Activated T-cell treated with anti-CD3 and anti-CD28 coated beads for 1 hour (primary cell): ENCODE measurements at places on chromosomes 5 and 9.

GRCh38 chr9:123395689-123396511 is 39.9 kb downstream of the CRB2 start:
- DNase-seq: no peak

DNA sequence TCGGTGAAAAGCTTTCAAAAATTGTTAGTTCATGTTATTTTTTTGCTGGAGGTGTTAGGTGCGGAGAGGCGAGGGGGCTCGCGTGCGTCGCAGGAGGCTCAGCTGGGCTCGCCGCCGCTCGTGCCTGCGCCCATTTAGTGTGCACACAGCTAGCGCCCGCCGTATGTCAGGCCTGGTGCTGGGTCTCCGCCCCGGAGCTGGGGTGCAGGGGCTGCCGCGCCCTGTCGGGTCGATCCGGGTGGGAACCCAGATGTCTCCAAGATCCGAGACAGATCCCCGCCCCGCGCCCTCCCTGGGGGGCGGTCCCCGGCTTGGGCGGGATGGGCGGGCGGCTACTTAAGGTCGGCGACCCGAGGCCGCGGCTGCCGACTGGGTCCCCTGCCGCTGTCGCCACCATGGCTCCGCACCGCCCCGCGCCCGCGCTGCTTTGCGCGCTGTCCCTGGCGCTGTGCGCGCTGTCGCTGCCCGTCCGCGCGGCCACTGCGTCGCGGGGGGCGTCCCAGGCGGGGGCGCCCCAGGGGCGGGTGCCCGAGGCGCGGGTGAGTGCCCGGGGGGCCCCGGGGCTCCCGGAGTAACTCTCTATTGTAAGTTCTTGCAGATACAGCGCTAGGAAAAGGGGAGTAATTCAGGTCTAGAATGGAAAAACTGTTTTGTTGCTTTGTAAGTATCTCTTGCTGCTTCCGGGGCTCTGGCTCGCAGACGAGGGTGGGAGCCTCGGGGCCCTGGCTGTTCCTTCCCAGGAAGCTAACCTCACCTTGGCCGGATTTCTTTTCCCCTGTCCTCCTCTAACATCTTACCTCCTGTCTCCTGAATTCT is 31.7 kb downstream of the GSN start:
- DNase-seq: no peak

DNA sequence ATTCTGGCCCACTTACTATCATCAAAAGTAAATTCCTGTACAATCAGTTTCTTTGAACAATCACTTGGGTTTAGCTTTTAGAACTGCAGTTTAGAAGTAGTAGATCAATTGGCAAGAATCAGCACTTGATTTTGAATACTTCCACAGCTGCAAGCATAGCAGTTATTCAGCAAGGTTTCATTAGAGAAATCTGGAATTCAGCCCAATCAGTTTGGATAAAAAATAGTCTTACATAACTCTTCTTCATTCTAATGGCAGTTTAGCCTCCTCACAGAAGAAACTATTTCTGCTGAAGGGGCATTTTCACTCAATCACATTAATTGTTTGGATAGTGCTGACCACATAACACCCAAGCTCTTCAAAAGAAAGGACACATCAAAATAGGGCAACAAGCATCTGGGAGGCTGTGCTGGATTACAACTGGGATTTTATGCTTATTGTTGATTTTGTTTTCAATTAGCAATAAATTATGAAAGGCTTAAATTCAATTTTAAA is 336.2 kb upstream of the PDE4D start:
- no peak for DNase-seq

- no peak for DNase-seq
Measured at GRCh38 chr5:139767960-139768359, 27.6 kb upstream of the PSD2 start.

- DNase-seq: no peak
Measured at GRCh38 chr9:4371108-4371507, 71.2 kb upstream of the GLIS3 start.

GRCh38 chr5:180136630-180137381 is 65.2 kb upstream of the RNF130 start:
- no peak for DNase-seq

DNA sequence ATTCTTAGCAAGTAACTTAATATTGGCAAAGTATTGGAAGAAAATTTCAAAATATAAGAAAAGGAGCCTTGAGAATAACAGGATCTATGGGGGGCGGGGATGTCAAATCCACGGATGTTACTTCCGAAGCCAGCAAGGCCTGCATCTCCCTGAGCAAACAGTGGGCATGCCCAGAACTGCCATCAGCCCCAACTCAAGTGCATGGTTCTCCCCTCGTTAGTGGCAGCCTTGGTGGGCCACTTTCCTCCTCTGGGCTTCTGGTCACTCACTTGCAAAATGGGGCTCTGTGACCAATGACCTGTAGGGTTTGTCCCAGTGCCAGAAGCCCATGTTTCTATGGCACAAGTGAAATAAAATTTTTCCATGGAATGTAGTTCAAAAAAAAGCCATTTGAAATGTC is 27.2 kb upstream of the MED10 start:
- no peak for DNase-seq

GRCh38 chr5:108379722-108380530 is 2.0 kb downstream of the FBXL17 start:
- no peak for DNase-seq

- DNase-seq: no peak
Measured at GRCh38 chr9:38000332-38000731, 68.7 kb downstream of the SHB start.

- no peak for DNase-seq
Measured at GRCh38 chr9:12859704-12860251, 85.0 kb downstream of the LURAP1L start.

DNA sequence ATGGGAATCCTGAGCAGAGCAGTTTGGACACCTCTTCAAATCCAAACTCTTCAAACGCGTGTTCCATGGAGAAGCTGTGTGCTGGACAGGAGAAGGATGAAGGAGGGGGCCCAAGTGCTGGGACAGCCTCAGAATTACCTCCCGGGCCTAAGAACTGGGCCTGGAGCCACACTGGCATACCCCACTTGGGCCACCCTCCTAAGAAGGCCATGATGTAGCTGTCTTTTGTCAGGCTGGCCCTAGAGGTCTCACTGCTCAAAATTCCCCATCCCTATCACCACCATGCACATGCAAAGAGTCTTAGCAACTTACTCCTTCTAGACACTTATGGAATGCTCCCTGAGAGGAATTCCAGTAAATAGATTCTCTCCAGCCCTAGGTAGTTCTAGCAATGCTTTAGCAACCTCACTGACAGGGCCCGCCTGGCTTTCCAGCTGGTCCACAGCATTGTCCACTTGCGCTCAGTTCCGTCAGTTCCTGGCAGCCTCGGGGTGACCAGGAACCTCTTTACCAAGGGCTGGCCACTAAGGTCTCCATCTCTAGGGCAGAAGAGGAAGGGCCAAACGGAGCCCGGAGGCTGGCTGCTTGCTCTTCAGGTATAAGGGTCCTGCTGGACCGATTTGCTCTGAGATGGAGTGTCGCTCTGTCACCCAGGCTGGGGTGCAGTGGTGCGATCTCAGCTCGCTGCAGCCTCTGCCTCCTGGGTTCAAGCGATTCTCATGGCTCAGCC is 75.3 kb downstream of the RGS3 start:
- no peak for DNase-seq

- DNase-seq: peak; percentile 31
Measured at GRCh38 chr5:173925449-173926071, 37.4 kb downstream of the CPEB4 start.

GRCh38 chr5:101663543-101663942 is 632.5 kb downstream of the SLCO4C1 start:
- no peak for DNase-seq

GRCh38 chr9:96020792-96021550 is 145.5 kb downstream of the ERCC6L2 start:
- DNase-seq: peak; percentile 42

DNA sequence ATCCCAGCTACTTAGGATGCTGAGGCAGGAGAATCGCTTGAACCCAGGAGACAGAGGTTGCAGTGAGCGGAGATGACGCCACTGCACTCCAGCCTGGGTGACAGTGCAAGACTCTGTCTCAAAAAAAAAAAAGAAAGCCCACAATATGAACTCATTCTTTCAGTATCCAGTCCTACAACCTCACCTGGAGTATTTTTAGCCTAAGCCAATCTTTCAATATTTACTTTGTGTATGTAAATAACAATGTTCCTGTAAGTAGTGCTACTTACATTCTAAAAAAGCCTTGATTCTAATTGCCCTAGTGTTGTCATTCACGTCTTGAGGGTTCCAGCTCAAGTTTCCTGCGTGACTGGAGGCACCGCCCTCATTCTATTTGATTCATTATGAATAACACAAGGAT is 62.0 kb downstream of the BHMT start:
- no peak for DNase-seq

DNA sequence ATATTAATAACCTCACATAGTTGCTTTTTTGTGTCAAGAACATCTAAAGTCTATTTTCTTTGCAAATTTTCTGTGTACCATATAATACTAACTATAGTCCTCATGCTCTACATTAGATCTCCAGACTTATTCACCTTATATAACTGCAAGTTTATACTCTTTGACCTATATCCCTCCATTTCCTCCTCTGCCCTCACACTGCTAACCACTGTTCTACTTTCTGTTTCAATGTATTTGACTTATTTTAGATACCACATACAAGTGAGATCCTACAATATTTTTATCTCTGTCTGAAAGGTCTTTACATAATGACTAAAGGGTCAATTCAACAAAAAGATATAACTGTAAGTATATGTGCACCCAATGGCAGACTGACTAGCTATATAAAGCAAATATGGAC is 789.7 kb upstream of the ZNF608 start:
- no peak for DNase-seq

- DNase-seq: no peak
Measured at GRCh38 chr9:93196096-93197055, 12.4 kb downstream of the WNK2 start.

DNA sequence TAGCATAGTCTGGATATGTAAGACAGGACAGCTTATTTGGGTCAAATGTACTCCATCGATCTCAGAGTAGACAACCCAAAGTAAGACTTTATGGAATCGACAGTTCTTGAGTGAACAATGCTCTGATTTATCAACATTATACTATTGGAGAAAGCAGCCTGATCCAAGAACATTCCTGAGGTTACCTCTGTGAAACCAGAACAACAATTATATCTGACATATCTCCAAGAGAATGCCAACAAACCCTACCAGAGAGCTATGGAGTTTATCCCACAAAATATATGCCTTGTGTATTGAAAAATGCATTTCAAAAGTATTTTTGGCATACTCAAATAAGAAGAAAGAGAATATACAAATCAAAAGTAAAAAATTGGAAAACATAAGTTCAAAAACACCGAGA is 1985.9 kb downstream of the EFNA5 start:
- no peak for DNase-seq

DNA sequence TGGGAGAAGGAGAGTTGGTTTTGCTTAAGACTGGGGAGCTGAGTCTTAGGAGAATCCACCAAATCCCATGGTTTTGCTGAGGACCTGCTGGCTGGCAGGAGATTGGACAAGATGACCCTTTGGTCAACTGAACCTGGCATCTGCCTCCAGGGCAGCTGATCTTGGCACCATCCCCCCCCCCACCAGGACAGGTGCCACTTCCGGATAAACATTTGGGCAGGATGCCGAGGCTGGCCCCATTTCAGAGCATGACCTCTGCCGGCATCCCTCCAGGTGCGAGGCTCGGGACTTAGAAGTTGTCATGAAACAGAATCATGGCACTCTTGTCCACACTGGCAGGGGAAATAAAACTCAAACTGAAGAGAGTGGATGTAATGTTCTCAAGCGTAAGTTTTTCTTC is 165.6 kb downstream of the MACROH2A1 start:
- no peak for DNase-seq

DNA sequence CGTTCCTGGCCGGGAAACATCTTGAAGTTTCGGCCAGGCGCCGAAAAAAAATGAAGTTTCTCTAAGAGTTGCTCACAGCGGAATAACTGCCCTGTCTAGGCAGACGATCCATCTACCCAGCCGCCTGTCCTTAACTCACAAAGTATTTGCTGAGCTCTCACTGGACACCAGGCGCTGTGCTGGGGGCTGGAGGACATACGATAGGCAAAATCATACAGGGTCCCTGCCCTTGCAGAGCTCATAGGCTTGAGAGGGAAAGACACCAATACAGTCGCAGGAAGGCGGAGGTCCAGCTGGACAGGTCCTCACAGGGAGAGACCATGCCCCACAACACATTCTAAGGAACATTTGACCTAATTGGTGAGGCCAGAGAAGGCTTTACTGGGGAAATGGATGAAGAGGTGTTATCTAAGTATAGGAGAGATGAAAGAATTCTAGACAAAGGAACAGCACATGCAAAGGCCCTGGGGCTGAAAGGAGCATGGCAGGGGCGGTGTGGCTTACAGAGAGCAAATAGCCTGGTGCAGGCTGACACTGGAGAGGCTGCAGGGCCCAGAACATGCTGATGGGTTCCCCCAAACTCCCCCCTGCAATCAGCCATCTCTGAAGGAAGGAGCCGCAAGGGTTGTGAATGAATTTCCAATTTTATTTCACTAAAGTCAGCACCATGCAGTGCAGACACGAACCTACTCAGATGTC is 2.0 kb upstream of the MXD3 start:
- no peak for DNase-seq

DNA sequence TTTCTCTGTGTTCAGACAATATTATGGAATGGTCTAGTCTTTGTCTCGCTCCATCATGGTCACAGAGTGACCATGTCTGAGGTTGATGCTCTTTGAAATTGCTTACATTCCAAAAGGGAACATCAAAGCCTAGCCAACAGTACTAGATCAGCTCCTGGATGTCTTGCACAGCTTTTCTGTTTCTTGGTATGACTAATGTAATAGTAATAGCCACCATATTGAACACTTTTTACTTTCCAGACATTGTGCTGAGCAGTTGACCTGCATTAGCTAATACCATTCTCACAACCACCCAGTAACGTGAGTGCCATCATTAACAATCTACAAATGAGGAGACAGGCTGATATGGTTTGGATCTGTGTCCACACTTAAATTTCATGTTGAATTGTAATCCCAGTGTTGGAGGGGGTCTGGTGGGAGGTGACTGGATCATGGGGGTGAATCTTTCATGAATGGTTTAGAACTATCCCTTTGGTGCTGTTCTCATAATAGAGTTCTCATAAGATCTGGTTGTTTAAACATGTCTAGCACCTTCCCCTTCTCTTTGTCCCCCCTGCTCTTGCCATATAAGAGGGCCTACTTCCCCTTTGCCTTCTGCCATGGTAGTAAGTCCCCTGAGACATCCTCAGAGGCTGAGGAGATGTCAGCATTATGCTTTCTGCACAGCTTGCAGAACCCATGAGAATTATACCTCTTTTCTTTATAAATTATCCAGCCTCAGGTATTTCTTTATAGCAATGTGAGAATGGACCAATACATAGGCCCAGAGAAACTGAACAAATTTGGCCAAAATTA is 577.5 kb upstream of the CLINT1 start:
- DNase-seq: no peak

GRCh38 chr9:97560851-97561250 is 59.4 kb downstream of the TMOD1 start:
- no peak for DNase-seq

GRCh38 chr5:179407191-179408175 is 62.2 kb upstream of the ADAMTS2 start:
- DNase-seq: no peak

DNA sequence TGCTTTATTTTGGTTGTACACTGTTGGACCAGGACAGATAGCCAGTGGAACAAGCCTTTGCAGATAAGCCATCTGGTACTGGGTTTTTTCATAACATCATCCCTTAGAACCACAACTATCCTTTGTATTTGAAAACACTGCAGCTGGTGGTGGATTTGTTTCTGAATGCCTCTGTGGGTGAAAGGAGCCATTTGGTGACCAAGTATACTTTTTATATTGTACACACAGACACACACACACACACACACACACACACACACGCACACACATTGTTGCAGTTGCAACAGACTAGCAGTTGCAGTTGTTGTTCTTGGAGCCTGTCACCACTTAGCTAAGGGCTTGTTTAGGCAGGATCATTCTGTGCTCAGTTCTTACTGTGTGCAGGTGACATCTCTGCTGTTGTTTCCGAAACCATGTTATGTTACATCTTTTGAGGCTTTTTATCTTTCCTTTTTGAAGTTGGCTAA is 22.9 kb upstream of the CAVIN4 start:
- DNase-seq: no peak
